Testis (tissue), 5 donors: ENCODE measurements at places on chromosomes 5 and 9. TPM values are rescaled to one million over a fixed set of nuclear protein-coding genes. Genes with fewer than 3 reads are reported as not detected.

GRCh38 chr5:137629646-137630045 is 106.2 kb downstream of the KLHL3 start:
- no peak for DNase-seq

GRCh38 chr5:159123700-159124099 is 24.0 kb upstream of the EBF1 start:
- DNase-seq, result no peak

- DNase-seq, result no peak
These were observed 8.9 kb downstream of the CDC42SE2 start for GRCh38 chr5:131272724-131273123.

DNA sequence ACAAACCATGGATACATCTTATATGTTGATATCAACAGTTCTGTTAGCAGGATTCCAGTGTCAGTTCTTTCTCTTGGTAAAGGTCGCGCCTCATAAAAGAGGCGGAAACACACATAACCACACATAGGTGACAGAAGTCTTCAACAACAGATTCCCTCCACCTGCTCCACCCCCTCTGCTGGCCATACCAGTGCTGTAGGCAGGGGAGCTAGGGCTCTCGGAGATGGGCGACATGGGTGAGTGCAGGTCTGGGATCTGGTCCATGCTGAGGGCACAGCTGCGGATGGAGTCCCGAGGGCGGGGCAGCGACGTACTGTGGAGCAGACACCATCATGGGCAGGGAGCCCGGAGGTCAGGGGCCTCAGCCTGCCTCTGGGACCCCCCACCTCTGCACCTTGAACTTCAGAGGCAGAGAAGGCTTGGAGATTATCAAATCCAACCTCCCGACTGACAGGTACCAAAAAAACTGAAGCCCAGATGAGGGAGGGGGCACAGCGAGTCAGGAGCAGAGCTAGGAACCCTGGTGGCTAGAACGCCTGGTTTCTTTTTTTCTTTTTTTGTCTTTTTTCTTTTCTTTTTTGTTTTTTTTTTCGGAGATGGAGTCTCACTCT is 12.0 kb upstream of the TOR2A start:
- DNase-seq, result no peak

Gene KIF4B
- 6.6 TPM for total RNA-seq

Gene POLR3G
- total RNA-seq, result 13.4 TPM
